ENCODE measurements at places on chromosomes 2 and 18. TPM values are rescaled to one million over a fixed set of nuclear protein-coding genes. Genes with fewer than 3 reads are reported as not detected.

PRSS56 gene
- total RNA-seq, result not detected

LCT gene
- total RNA-seq, result 0.64 TPM

MOB4 gene
- 20.9 TPM for total RNA-seq

KIAA2012 gene
- total RNA-seq, result not detected

IL18RAP gene
- total RNA-seq, result 4.2 TPM

PER2 gene
- total RNA-seq, result 19.4 TPM

DCC gene
- total RNA-seq, result not detected

ZSWIM2 gene
- not detected for total RNA-seq

UPP2 gene
- total RNA-seq, result not detected

ZNF892 gene
- total RNA-seq, result 4.1 TPM

CD28 gene
- total RNA-seq, result 117 TPM

FSHR gene
- total RNA-seq, result not detected
